ENCODE measurements at places on chromosomes 3 and 15. TPM values are rescaled to one million over a fixed set of nuclear protein-coding genes. Genes with fewer than 3 reads are reported as not detected.
A peak's percentile ranks its signal among the peaks of the same experiment; 100 is the strongest.

DNASE1L3 gene
- total RNA-seq: not detected

- no peak for DNase-seq
Observed at GRCh38 chr3:114079761-114080160, 23.2 kb downstream of the QTRT2 start.

GRCh38 chr3:185555101-185555501 is 2.7 kb upstream of the LIPH start:
- peak; percentile 68 for DNase-seq

HIGD2B gene
- total RNA-seq: not detected

SLC2A2 gene
- not detected for total RNA-seq

DNA sequence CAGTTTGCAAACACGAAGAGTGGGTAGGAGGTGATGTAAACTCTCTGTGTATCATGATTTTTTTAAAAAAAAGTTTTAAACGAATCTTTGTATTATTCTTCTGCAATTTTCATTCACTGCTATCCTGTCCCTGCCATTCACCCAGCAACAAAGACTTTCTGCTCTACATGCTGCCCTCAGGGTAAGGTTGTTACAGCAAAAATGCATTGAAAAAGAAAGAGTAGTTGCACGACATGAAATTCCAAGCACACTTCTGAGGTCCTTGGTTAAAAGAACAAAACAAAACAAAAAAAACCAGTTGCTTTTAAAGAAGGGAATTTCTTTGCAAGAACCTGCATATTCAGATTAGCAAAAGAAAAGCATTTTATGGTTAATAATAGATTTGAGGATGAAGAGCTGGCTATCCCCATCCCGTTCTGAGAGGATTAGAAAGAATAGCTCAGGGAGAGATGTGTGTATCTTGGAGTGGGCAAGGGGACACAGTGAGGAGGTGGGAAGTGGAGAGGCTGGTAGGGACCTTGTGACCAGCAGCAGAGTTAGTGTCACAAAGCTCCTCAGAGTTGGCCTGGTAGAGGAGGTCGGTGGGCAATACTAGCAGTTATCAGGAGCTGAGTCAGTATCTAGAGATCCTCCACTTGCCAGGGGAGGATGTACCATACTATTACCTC is 290.8 kb downstream of the NEK10 start:
- DNase-seq: no peak

GRCh38 chr3:133938770-133939462 is 43.2 kb upstream of the RAB6B start:
- no peak for DNase-seq

DNA sequence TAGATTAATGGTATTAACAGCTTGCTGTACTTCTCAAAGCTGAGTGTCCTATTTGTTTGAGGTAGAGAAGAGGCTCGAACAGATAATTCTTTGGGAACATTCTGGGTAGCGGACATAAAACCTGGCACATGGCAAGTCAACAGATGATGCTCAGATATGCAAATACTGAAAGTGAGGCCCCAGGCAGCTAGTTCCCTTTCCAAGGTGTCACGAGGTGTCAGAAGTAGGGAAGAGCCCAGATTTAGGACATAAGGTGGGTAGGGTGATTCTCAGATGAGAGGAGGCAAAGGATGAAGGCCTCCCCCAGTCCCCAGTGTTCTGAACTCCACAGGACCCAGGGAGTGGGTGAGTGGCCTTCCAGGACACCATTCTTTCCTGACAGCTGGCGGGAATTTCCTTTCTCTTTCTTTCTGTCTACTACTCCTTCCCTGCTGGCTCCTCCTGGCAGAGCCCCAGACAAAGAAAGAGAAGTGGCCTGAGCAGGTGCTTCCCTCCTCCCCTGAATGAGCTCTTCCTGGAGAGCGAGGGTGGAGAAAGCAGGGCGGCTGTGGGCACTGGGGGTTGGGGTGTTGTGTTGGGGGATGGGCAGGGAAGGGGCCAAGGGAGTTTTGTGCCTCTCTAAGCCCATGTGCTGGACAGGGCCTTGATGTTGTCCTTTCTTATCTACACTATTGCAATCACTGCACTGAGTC is 87.5 kb downstream of the CORO2B start:
- DNase-seq: no peak

GRCh38 chr3:107263269-107264021 is 113.8 kb upstream of the CCDC54 start:
- DNase-seq: peak; percentile 33

- DNase-seq: peak; percentile 15
Observed at GRCh38 chr3:188431553-188431952, 277.6 kb downstream of the LPP start.

SLC6A1 gene
- not detected for total RNA-seq

GRCh38 chr15:43930556-43930955 is 103.8 kb downstream of the WDR76 start:
- DNase-seq: no peak

GRCh38 chr15:83446904-83447709 is at the start of gene SH3GL3:
Gene SH3GL3 (plus strand): TSS chr15:83447341. CDS start chr15:83447534, 193 bp downstream.
- DNase-seq: peak; percentile 90

PRR23A gene
- total RNA-seq: not detected

DNA sequence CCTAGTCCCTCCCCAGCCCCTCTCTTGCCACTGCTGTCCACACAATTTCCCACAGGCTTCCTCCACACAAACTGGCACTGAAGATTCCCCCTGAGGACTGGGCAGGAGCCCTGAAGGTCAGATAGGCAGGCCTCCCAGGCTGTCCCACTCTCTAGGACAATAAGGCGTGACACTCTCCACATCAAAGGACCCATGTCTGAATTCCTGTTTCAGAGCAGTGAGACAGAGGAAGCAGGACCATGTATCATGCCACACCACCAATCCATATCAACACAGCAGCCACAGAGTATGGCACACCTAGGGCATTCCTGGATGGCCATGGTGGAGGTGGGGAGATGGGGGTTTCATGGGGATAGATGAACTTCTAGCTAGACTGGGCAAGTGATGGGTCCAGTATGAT is 13.8 kb upstream of the CCR1 start:
- no peak for DNase-seq

Data from Daoy (cell line).